ENCODE measurements at places on chromosomes 4 and X.

DNA sequence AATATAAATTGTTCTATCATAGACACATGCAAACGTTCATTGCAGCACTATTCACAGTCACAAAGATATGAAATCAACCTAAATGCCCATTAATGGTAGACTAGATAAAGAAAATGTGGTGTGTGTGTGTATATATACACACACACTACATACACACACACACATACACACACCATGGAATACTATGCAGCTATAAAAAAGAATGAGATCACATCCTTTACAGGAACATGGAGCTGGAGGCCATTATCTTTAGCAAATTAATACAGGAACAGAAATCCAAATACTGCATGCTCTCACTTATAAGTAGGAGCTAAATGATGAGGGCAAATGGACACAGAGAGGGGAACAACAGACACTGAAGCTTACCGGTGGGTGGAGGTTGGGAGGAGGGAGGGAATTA lies 65.2 kb downstream of the MTHFD2L start:
- DNase-seq, result no peak

DNA sequence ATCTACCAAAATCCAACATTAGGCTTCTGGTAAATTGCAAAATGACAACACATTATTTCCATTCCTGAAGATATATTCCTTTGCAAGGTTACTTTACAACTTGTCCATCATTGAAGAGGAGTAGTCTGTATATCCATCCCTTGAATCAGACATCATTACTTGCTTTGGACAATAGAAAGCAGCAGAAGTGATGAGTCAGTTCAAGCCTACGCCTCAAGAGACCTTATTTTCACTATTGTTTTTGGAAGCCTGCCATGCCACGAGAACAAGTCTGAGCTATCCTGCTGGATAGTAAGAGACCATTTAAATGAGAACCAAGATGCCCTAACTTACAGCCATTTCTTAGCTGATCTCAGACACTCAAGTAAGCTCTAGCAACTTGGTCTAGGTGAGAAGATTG lies 246.0 kb upstream of the HHIP start:
- DNase-seq, result no peak

GRCh38 chr4:6058531-6059374 lies 40.5 kb upstream of the C4orf50 start:
- DNase-seq, result no peak

DNA sequence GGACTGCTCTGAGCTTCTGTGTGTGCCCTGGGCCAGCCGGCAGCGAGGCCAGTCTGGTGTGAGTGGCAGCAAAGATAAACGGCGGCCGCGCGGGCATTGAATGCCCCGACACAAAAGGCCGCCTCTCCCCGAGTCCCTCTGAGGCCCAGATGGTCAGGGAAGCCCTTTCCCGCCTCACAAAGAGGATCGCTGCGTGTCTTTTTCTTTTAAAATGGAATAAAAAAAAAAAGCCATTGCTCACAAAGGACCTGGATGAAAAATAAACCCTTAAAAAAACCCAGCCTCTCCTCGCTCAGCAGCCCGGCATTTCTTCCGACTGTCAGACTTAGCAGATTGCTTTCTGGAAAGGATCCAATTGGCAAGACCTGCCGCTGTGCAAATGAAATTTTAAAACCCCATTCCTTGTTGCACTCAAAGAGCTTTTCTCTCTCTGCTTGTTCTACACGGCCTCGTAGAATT lies 578.7 kb downstream of the BCOR start:
- DNase-seq, result no peak

DNA sequence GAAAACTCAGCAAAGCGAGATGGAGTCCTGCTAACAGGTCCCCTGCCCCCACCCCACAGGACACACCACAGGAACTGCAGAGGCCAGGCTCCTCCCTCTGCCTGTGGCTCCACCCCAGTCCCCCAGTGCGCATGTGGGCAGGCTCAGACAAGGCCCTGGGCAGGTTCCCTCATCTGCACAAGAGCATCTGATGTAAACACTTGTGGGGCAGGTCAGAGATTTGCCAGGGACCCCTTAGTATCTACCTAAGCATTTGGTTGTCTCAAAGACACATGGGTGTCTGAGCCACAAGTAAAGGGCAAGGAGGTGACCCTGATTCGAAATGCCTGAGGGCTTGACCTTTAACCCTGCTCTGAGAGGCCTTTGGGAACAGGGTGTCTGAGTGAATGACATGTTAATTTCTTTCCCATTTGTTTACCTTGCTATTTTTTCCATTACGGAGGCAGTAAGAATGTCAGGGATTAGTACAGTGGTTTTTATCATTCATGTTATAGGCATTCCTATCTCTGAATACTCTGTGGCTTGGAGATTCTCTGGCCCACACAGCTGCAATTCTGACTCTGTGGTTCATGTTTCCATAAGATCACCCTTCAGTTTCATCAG lies 85.3 kb downstream of the ZNF518B start:
- DNase-seq, result no peak

- DNase-seq, result no peak
Measured at GRCh38 chr4:85769009-85769408, 294.1 kb downstream of the ARHGAP24 start.

DNA sequence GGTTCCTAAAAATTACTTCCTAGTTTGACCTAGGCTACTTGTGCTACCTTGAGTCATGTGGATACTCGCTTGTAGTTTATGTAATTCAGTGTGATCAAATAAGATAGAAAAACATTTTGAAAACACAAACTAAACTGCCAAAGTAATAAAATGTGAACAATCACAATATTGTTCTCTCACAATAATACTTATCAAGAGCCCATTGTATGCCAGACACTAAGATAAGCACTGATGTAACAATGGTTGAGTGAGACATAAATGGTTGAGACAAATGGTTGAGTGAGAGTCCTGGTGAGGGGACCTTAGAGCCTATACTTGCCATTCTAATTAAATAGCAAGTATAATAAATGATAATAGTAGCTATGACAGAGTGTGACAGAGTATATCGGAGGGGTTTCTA lies 41.7 kb downstream of the RFC1 start:
- no peak for DNase-seq

- DNase-seq, result peak; percentile 61
Measured at GRCh38 chr4:25862411-25863346, at the start of gene SEL1L3. Gene SEL1L3 (minus strand): TSS chr4:25862988. CDS start chr4:25862836, 152 bp downstream.

DNA sequence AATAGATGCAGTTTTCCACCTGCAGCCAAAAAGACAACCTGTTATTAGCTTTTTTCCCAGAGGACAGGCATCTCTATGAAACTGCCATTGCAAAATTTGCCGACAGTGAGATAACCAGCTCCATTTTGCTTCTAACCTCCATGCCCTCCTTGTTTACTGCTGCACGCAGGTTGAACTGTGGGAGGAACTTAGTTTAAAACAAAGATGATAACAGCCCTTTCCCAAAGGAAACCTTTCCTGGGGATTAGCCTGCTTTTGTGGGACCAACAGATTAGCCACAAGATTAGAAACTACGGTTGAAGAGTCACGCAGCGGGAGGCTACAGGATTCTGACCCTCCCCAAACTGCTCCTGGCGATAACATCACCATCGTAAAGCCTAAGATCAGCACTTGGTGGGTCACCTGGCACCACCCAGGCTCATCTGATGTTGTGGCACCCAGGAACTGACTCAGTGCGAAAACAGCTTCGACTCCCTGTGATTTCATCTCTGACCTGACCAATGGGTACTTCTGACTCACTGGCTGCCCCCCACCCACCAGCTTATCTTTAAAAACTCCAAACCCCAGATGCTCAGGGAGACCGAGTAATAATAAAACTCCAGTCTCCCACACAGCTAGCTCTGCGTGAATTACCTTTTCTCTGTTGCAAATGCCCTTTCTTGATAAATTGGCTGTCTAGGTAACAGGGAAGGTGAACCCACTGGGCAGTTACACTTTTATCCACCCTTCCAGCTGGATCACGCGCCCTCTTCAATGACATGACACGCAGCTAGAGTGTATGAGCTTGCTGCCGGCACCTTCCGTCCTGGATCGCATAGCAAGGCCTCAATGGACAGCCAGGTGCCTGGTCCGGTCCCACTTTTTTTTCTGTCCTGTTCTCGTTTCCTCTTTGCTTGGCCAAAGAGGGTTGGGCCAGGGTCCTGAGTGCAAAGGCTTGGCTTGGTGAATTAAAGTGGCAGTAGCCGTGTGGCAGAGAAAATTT lies 27.2 kb downstream of the NOP14 start:
- DNase-seq, result peak; percentile 62

All from stimulated activated CD4-positive, alpha-beta T cell treated with anti-CD3 and anti-CD28 coated beads, Interleukin-12 subunit alpha, Interleukin-12 subunit beta, amount 100 ng/mL, for 4 hours (primary cell).